ENCODE measurements at places on chromosomes 3 and 15.

DNA sequence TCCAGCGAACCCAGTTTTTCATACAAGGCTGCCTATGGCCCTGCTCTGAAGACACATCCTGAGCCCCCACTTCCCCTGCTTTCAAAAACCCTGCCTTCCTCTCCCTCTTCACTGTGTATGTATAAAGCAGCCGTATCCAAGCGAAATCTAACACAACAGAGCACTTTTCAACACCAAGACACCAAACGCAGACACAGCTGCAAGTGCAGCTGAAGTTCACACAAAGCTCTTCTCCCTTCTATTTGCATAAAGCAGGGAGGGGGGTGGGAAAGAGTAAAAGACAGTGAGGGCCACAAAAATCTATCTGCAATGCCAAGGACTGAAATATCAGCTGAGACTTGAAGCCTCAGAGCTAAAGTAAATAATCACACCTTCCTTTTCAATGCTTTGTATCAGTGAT, 35.1 kb upstream of the CSPG5 start:
- DNase-seq = peak; percentile 61

DNA sequence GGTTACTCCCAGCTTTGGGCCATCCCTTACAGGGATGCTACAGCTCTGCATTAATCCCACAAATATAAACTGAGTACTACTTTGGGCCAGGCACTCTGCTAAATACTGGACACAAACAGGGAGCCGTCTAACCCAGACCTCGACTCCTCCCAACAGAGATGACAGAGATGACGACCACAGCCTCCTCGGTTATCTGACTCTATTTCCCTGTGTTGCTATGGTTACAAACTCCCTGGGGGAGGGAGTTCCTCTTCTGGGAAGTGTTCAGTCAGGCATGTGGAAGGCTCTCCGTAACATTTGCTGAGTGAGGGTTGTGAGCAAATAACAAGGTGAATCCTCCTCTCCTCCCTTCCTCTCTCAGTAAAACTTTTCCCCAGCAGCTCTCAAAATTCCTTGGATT, 6.7 kb upstream of the CMTM7 start:
- no peak for DNase-seq

- no peak for DNase-seq
Measured at GRCh38 chr15:43859546-43859945, 32.7 kb downstream of the WDR76 start.

- no peak for DNase-seq
Measured at GRCh38 chr15:84898761-84899160, 14.3 kb downstream of the SLC28A1 start.

DNA sequence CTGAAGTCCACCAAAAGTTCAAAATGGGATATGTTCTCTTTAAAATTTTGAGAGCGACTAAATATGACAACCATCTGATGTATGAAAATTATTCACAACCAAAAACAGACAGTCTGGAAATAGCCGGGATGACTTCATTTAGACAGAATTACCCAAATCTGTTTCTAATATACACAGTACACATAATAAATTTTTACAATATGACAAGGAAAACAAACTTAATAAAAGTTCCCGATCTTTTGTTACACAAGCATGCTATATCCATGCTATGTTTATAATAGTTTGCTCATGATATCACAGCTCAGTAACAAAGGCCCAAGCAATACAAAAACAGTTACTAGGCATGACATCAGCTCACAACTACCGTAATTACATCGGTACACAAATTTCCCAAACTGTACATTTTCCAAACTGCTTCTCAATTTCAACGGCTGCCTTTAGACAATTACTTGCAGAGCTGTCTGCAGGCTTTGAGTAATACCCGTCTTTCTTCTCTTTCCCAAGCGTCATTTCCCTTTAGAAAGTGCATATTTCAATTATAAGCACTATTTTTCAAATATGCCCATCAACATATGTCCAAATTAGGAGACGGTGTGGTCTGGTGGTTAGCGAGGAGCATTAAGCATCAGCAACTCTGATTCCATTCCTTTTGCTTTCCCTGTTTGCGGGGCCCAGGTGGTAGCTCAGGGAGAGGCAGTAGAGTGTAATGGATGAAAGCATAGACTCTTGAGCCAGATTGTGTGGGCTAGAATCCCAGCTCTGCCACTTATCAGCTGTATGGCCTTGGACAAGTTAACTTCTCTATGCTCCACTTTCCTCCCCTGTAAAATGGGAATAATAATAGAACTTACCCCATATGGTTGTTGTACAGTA, 481.2 kb downstream of the FOXP1 start:
- no peak for DNase-seq

DNA sequence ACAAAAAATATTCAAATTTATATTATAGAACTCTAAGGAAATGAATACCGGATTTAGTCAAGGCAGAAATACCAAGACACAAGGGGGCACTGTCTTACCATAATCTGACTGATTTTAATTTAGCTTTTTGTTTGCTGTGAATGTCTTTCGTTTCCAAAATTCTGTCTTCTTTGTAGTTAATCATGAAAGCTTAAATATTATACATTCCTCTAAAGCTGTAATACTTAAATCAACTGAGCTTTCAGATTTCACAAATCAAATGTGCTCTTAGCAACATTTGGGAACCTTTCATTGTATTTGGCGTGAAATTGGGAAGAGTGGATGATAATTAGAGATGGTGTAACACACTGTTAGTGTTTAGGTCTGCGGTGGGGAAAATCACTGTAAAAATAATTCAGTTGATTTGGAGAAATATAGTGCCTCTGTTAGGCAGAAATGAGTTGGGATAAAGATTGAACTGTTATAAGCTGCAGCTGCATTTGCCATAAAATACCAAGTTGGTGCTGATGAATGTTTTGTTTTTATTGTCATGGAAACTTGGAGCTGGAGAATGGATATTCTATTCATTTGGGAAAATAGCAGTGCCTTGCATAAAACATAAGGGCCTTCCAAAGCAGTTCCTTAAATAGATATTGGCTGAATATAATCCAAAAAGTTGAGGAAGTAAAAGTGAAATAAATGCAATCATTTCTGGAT, 228.2 kb downstream of the TCF12 start:
- DNase-seq = peak; percentile 73

- DNase-seq = no peak
Measured at GRCh38 chr3:28905798-28906197, 375.1 kb upstream of the RBMS3 start.

- DNase-seq = peak; percentile 35
Measured at GRCh38 chr15:53072077-53072476, 281.9 kb upstream of the ONECUT1 start.

DNA sequence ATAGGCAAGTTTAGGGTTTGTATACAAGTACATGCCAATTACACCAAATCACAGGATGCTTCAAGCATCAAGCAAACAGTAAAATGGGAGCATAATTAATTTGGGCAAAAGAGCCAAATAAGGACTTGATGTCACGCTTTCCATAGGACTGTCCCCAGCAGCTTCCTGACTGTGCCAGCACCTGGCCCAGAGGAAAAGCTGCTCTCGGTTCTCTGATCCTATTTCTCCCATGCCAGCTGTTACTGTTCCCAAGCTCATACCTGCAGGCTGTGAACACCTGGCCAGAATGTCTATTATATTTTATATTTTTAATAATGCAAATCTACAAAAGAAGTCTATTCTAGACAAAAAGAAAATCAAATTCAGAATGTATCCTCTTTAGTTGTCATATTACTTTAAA, 12.2 kb downstream of the ZXDC start:
- no peak for DNase-seq

DNA sequence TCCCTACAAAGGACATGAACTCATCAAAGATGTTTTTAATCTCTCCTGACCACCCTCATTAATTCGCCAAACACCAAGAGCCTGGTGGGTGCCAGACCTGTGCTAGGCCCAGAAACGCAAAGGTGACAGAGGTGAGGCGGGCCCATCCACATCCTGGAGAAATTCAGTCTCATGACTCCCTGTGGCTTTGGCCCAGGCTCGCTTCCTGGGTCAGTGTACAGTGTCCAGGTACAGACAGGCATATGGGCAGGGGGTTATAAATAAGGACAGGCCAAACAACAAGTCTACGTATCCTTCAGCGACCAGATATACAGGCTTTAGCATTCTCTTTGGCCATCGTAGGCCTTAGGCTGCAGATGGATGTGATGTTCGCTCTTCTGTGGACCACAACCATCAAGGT, 945 bp upstream of the PLA2G4F start:
- no peak for DNase-seq

DNA sequence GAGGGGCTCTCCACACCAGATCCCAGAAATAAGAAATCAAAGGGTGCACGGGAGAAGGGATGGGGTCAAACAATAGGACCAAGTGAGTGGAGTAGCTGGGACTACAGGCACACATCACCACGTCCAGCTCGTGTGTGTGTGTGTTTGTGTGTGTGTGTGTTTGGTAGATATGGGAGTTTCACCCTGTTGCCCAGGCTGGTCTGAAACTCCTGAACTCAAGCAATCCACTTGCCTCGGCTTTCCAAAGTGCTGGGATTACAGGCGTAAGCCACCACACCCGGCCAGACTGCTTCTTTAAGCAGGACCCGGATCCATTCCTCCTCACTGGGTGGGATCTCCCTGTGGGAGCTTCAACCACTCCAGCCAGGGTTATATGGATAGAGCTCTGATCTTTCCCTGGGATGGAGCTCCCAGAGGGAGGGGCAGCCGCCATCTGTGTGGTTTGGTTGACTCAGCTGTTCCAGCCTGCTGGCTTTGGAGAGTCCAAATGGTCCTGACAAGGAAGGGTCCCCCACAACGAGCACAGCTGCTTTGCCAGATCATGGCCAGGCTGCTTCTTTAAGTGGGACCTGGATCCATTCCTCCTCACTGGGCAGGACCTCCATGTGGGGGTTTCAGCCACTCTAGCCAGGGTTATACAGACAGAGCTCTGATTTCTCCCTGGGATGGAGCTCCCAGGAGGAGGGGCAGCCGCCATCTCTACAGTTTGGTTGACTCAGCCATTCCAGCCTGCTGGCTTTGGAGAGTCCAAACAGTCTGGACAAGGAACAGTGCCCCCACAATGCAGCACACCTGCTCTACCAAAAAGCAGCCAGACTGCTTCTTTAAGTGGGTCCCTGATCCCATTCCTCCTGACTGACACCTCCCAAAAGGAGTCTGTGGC, 9.1 kb upstream of the AVEN start:
- DNase-seq = no peak

GRCh38 chr15:63212050-63213004, 22.9 kb downstream of the RAB8B start:
- no peak for DNase-seq

DNA sequence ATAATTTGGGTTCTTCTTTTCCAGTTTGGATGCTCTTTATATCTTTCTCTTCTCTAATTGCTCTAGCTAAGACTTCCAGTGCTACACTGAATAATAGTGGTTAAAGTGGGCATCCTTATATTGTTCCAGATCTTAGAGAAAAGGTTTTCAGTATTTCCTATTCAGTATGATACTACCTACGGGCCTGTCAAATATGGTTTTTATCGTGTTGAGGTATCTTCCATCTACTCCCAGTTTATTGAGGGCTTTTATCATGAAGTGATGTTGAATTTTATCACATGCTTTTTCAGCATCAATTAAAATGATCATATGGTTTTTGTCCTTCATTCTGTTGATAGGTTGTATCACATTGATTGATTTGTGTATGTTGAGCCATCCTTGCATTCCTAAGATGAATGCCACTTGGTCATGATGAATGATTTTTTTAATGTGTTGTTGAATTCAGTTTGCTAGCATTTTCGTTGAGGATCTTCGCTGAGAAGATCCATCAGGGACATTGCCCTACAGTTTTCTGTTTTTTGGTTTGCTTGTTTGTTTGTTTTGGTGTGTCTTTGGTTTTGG, 3.0 kb upstream of the LRRC34 start:
- no peak for DNase-seq

DNA sequence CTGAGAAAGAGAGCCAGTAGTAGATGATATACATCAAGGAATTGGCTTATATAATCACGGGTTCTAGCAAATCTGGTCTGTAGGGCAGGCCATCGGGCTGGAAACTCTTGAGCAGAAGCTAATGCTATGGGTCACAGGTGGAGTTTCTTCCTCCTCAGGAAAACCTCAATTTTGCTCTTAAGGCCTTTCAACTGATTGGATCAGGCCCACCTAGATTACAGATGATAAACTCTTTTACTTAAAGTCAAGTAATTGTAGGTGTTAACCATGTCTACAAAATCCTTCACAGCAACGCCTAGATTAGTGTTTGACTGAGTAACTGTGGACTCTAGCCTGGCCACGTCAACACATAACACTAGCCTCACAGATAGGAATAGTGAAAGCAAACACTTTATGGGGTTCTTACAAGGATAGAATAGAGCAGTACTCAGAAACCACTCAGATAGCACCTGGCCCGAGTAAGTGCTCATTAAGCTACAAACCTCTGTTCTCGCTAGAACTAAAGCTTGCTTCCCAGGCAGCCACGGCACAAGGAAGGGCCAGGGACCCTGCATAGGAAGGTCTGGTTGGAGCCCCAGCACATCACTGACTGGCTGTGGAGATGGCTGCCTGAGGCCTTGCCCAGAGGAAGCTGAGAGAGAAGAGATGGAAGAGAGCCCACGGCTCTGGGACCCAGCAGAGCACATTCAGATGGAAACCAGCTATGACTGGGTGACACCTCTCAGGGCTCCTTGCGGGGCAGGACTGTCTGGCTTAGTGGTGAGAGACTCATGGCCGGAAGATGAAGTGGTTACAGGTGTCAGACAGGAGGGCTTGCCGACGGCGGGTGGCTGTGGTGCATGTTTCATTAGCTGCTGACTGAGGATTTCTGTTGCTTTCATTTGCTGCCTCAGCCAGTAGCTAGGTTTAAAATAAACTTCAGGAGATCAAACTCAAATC, 202.5 kb upstream of the TLE3 start:
- DNase-seq = no peak

DNA sequence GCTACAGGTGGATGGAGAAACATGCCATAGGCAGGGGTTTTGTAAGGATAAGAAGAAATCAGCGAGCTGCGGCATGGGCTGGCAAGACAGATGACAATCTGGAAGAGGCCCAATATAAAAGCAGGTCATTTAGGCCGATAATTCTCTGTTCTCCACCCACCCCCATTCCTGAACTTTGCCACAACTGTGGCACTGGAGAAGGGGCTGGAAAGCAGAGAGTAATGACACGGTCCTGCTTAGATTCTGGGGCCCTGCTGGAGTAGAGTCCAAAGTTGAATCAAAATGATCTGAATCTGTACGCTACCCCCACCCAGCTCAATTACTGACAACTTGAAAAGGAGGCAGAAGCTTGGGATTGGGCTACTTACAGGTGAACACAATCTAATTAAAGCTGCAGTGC, 18.4 kb upstream of the BUB1B start:
- no peak for DNase-seq

- DNase-seq = no peak
Measured at GRCh38 chr3:156633335-156633734, 41.1 kb upstream of the TIPARP start.

GRCh38 chr3:172302203-172302602, 146.1 kb downstream of the GHSR start:
- no peak for DNase-seq

DNA sequence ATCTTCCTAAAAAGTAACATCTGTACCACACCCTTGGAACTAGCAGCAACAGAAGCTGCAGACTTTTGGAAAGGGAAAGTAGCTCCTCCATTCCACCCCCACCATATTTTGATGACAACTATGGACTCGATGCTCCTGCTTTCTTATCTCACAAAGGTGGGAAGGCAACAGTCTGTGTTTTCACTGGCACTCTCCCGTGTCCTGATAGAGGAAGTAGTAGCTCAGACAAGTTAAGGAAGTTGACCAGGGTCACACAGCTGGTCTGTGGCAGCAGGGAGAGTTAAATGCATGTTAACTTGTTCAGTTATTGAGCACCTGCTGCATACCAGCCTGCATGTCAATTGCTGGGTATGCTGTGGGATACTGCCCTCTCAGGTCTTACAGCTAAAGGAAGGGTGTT, 33.1 kb downstream of the BHLHE40 start:
- DNase-seq = peak; percentile 51
